ENCODE measurements at places on chromosomes 3 and 15. TPM values are rescaled to one million over a fixed set of nuclear protein-coding genes. Genes with fewer than 3 reads are reported as not detected.
A peak's percentile ranks its signal among the peaks of the same experiment; 100 is the strongest.

DNA sequence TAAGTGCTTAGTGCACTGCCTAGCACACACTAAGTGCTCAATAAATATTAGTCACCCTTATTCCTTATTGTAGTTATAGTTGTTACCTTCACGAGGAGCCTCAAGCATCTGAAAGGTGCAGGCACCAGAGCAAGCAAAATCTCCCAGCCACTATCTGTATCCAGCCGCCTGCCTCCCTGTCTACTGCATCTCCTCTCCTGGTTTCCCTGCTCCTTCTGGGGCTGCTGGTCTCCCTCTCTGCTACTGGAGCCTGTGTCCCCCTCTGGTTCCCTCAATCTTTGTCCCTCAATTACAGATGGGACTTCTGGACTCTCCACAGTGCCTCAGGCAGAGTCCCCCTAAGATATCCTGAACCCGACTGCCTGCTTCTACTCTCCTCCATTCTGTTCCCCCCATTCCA, 18.8 kb downstream of the MYL3 start:
- no peak for DNase-seq

DNA sequence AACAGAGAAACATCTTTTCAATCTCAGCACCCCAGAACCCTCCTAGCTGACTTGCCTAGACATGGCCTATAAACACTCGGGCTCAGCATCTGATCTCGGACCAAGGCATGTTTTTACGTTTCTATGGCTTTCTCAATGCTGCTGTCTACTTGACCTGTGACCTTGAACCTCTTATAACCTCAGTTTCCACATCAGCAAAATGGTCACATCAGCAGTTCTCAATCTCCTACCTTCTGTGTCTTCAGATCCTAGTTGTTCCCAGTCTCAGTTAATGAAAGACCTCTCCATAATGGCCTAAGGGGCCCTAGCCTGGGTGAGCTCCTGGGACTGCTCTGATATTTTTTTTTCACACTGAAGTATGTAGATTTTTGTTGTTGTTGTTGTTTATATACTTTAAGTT, 39.6 kb downstream of the SSUH2 start:
- no peak for DNase-seq

DNA sequence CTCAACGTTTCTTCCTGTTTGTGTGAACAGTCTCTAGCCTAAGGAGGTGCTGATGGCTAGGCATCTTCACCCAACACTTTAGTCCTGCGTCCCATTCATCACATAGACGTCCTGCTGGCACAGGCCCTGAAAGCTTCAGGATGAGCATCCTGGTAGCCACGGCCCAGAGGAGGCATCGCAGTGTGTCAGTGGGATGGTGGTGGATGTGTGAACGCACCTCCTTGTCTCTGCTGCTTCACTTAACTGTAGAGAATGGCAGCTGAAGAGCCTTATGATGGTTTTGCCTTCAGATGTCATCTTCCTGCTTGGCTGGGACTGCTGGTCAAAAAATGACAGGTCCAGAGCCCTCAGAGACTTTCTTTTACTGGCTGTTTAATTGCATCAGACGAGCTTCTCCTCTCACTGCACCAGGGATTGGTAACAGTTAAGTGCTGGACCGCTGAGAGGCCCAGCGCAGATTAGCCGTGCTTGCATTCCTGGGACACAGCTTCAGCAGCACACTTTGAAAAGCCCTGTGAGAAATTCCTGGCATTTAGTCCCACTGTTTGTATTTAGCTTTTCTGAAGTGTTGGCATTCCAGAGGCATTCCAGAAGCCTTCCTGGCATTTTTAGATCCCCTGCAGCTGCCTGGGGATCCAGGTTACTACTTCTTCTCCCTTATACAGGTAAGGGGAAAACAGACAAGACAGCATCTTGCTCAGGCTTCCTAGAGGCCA, 132.4 kb upstream of the PLXNA1 start:
- DNase-seq: peak; percentile 38

GRCh38 chr15:67816668-67817067, 8.6 kb upstream of the SKOR1 start:
- no peak for DNase-seq

DNA sequence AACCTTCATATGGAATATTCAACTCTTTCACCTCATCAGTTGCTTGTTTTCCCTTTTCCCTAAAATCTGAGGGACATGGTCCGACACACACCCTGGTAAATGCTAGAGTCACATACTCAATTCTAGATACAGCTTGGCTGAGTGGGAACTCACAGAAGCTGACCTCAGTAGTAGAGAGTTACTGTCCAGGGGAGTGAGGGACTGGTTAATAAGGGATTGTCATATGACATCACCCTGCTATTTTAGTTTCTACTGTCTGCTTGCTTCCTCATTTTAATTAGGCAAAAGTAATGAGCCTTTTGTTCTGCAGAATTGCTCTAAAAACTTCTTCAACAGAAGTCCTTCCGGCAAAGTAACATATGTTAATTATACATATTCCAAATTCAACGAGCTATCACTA, 244.5 kb downstream of the ZIC4 start:
- no peak for DNase-seq

GRCh38 chr15:92091155-92091734, 237.7 kb downstream of the SLCO3A1 start:
- peak; percentile 30 for DNase-seq

GRCh38 chr3:58874248-58874741, 175.5 kb downstream of the CFAP20DC start:
- DNase-seq: no peak

DNA sequence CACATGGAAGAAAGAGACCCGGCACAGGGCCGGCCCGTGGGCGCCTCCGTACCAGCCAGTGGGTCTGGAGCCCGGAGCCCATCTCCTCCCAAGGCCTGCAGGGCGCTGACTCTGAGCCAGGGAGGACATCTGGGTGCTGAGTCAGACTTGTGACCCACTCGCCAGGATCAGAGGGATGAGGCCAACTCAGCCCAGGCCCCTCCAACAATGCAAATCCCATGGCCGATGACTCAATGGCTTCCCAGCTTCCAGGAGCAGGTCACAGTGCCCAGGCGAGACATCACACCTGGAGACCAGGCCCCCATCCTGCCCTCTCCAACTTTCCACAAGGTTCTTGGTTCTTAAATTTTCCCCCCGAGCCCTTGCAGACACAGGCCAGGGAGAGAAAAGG, 95.1 kb downstream of the LRIG1 start:
- DNase-seq: no peak

DNA sequence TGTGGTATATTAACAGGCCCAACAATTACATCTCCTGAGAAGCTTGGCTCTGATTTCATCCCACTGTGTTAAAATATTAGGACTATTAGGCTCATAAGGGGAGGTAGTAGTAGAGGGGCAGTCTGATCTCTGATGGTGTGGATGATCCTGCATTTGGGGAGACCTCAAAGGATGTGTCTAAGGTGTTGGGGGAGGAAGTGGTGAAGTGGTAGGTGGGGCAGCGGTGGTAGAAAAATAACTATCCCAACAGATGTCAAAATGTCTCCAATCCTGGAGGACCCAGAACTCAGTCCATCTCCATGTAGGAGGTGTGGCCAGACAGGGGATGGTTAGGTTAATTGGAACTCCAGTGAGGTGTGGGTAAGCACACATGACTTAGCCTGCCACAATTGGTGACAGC, 10.4 kb upstream of the IQCF6 start:
- DNase-seq: no peak

GRCh38 chr3:196423044-196423781, 9.0 kb downstream of the UBXN7 start:
- DNase-seq: peak; percentile 82

- no peak for DNase-seq
These were observed 555.8 kb upstream of the ALCAM start for GRCh38 chr3:104810896-104811295.

DNA sequence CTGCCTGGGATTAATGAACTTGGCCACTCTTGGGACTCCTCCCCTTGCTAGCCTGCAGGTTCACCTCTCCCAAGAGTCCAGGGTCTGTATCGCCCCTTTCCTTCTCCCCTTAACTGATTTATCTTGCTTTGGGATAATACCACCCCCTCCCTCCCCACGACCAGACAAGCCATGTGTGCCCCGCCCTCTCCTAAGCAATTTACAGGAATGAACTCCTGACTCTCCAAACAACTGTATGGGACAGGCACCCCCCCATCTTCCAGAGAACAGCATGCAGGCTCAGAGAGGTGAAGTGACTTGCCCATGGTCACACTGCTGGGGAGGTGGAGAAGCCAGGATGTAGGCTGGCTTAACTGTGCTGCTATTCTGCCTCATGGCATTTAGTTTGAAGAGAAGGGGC, 46.8 kb downstream of the RGMA start:
- DNase-seq: no peak

- no peak for DNase-seq
These were observed 592 bp downstream of the RASGRF1 start for GRCh38 chr15:79089890-79090486.

- DNase-seq: no peak
These were observed 144.8 kb downstream of the NSMCE3 start for GRCh38 chr15:29124581-29125381.

- DNase-seq: no peak
These were observed 570.6 kb upstream of the UBE2E2 start for GRCh38 chr3:22632536-22632935.

GOLGA6L7 gene
- not detected for total RNA-seq

NR1I2 gene
- 0.21 TPM for total RNA-seq

SH2D7 gene
- not detected for total RNA-seq

TTC21A gene
- 1.2 TPM for total RNA-seq

AADAC gene
- not detected for total RNA-seq

CYP1A1 gene
- not detected for total RNA-seq

All from heart right ventricle (tissue), 16 donors.